ENCODE measurements at places on chromosomes 5 and 9.

- DNase-seq: no peak
These were observed 41.1 kb upstream of the GADD45G start for GRCh38 chr9:89563571-89564345.

- no peak for DNase-seq
These were observed 735.6 kb upstream of the RIOK2 start for GRCh38 chr5:97918620-97919019.

- DNase-seq: peak; percentile 26
These were observed 141.6 kb downstream of the BOD1 start for GRCh38 chr5:173474881-173475287.

DNA sequence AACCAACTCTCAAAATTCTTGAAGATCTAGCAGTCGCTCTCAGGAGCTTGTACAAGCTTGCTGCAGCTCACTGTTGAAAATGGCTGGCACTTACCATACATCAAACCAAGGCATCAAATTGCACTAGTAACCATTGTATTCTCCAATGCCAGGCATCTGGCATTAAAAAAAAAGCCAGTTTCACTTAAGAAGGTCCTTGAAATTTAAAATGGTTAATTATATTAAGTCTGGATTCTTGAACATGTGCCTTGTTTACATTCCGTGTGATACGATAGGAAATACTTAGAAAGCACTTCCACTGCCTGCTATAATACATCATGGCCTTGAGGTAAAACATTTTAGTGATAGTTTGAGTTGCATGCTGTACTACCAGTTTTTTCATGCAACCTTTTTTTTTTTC, 300.7 kb downstream of the KDM4C start:
- no peak for DNase-seq

DNA sequence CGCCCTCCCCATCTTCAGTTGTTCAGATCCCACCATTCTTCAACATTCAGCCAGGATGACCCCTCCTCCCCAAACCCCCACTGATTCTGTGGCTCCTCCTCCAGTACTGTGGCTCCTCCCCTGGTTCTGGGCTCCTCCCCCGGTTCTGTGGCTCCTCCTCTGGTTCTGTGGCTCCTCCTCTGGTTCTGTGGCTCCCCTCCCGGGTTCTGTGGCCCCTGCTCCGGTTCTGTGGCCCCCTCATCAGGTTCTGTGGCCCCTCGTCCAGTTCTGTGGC, 32.8 kb downstream of the C5orf15 start:
- no peak for DNase-seq

DNA sequence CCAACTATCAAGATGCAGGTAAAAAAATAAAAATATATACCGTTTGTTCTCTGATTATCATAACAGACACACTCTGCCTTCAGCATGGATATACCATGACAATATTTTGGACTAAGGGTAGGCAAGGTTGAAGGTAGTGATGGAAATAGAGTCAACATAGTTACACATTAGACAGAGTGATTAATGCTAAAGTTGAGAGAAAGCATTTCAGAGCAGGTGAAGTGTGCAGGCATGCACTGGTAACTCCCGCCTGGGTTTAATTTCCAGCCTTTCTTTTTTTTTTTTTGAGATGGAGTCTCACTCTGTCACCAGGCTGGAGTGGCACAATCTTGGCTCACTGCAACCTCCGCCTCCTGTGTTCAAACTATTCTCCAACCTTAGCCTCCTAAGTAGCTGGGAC, 458.5 kb downstream of the TLR4 start:
- no peak for DNase-seq

GRCh38 chr9:76528642-76529190, 69.7 kb downstream of the GCNT1 start:
- no peak for DNase-seq

DNA sequence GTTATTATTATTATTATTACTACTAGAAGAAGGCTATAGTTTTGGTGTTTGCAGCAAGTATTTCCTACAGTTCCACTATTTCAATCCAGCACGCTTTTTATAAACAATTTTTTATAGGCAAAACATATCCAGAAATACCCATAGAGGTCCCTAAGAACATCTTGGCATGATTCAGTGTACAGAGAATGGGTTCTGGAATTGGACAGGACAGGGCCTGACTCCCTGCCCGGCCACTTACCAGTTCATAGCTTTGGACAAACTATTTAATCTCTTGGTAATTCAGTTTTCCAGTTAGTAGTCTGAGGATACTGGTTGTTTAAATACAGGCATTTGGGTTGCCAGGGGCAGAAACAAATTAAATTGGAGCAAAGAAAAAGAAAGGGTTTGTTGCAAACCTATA, 91.2 kb downstream of the PGM5 start:
- DNase-seq: no peak

GRCh38 chr5:36079200-36079781, 12.6 kb upstream of the UGT3A2 start:
- DNase-seq: peak; percentile 60

- DNase-seq: no peak
These were observed 251.5 kb downstream of the SLF1 start for GRCh38 chr5:94869921-94870320.

DNA sequence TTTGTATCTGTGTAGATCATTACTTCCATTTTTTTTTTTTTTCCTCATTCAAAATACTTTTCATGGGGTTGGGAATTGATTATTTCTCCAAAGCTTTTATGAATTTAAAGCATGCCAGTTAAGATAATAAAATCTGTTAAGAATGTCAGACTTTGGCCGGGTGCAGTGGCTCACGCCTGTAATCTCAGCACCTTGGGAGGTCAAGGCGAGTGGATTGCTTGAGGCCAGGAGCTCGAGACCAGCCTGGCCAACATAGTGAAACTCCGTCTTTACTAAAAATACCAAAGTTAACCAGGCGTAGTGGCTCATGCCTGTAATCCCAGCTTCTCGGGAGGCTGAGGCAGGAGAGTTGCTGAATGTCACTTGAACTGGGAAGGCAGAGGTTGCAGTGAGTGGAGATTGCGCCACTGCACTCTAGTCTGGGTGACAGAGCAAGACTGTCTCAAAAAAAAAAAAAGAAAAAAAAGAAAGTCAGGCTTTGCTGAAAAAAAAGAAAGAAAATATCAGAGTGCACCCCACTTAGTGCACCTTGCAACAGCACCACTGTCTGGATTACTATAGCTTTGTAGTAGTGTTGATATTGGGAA, 18.5 kb downstream of the TBC1D2 start:
- no peak for DNase-seq

DNA sequence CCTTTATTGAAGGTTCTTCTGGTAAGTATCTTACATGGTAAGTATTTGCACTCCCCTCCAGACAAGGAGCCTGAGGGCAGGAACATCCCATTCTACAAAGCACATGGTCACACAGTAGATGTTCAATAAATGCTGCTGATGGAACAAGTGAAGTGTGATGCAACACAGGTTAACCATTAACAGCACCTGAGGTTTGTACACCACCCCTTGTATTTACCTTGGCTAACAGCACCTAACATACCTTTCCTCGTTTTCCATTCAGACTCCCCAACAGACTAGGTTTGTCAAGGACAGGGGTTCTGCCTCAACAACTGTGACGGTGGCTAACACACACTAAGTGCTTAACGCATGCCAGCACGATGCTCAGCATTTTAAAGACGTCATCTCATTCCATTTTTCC, 213.6 kb downstream of the MAPKAP1 start:
- DNase-seq: no peak
